ENCODE measurements at places on chromosomes 6 and 20.

GRCh38 chr20:10758446-10758845, 84.6 kb upstream of the JAG1 start:
- peak; percentile 2 for DNase-seq

- DNase-seq: no peak
Measured at GRCh38 chr6:13116155-13116554, 212.2 kb downstream of the TBC1D7 start.

DNA sequence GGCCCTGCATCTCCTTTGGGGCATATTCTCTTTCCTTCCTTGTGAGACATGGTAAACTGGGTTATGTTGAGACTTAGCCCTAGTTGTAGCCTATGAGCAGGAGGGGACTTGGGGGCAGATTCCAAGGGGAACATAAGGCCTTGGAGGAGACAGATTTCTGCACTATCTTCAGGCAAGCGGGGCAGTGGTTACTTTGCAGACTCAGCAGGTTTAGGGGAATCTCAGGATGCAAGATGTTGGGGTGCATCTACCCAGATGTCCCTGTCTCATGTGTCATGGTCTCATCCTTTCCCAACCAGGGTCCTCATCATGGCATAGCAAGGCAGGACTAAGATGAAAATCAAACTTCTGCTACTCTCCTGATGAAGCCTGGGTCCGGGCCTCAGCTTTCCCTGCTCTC, 58.6 kb upstream of the PTPRT start:
- DNase-seq: no peak

GRCh38 chr6:39228992-39229767, at the start of gene KCNK5:
Gene KCNK5, minus strand, starts transcription at chr6:39229475. Its CDS starts 364 bp downstream, at chr6:39229111.
- DNase-seq: peak; percentile 82

DNA sequence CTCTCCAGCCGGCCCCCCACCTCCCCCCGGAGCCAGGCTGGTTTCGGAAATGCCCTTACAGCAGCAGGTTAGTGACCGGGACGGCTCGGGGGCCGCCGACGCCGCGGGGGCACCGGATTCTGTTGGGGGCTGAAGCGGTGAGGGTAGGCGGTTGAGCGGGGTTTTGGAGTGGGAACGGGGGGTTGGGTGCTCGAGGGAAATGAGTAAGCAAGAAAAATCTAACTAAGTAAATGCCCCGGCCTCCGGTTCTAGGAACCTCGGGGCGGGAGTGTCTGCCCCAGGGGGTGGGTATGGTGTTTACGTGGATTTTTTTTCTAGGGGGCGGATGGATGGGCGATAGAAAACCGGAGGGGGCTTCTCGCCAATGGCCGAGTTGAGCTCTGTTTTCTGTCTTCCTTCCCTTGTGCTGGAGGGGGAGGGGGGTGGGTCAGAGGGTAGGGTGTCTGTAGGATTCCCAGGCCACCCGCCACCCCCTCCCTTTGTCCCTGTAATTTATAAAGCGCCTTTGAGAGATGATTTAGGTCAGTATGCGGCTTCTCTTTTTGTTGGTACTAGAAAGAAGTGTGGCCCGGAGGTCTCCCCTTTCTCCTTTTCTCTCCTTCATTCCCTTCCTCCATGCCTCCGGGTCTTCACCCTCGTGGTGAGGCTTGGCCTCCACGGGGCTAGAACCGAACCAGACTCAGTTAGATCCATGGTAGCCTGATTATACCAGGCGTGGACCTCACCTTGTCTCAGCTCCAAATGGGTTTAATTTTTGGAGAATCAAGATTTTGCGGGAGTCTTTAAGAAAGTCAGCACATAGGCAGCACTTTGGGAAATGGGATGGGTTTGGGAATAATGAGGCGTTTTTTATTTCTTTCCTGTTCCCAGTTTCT, 2.3 kb downstream of the E2F3 start:
- peak; percentile 48 for DNase-seq

- DNase-seq: no peak
Measured at GRCh38 chr6:113842165-113842564, 15.0 kb upstream of the MARCKS start.

DNA sequence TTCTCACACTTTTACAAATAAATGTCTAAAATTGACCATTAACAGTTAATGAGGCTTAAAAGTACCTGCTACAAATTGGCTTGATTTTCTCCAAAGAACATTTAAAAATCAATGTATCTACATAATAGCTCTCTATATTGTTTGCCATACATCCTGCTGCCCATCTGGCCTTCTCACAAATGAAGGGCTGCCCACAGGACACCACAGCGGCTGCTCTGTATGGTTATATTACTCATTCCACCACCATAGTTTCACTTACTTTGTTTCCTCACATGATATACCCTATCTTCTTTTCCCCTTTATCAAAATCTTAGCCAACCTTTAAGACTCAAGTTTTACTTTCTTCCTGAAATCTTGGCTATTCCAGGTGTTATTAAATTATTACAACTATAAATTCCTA, 407.7 kb upstream of the HTR1E start:
- DNase-seq: no peak

GRCh38 chr20:56955680-56956079, 310.8 kb downstream of the BMP7 start:
- DNase-seq: no peak

- no peak for DNase-seq
Measured at GRCh38 chr6:160133441-160134336, 12.1 kb downstream of the SLC22A1 start.

GRCh38 chr20:46057856-46058598, 29.0 kb downstream of the SLC12A5 start:
- no peak for DNase-seq

- no peak for DNase-seq
Measured at GRCh38 chr20:40442181-40442963, 246.7 kb downstream of the MAFB start.

DNA sequence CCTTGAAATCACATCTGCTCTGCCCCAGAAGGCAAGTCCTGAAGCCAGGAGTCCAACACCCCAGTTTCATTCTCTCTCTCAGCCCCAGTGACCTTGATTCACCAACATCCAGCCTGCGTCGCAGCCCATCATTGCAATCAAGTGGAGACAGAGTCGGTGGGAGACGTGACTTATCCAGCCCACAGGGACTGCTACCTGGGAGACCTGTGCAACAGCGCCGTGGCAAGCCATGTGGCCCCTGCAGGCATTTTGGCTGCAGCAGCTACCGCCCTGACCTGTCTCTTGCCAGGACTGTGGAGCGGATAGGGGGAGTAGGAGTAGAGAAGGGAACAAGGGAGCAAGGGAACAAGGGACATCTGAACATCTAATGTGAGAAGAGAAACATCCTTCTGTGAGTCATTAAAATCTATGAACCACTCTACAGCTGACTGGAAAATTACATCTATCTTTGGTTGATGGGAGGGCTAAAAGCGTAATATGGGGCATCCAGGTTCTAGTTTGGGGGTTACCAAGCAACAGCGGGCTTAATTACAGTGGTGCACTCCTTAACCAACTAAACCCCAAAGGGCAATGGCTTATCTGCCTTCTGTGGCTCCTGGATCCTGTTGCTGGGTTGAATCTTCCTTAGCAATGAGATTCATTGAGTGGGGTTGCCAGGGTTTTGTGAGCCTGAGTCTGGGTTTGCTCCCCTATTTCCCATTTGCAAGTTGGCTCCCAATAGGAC, 2.5 kb downstream of the LY6G6D start:
- DNase-seq: no peak

DNA sequence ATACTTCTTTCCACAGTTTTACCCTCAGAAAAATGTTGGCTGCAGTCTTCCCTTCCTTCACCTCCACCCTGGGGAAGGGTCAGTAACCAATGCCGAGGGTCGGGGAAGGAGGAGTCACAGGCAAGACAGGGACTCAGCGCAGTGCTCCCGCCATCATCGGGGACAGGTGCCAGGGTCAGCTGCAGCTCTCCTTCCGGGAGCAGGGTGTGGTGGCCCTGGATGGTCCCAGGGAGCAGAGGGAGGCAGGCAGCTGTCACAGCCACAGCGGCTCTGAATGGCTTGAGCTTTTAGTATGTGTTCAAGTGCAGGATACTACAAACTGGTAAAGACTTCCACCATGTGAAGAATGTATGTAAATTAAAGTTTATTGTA, 26.0 kb upstream of the PI16 start:
- DNase-seq: no peak

- no peak for DNase-seq
Measured at GRCh38 chr6:46849361-46849690, 56.1 kb downstream of the MEP1A start.

- no peak for DNase-seq
Measured at GRCh38 chr20:60469829-60470228, 511.6 kb downstream of the CDH26 start.

- DNase-seq: no peak
Measured at GRCh38 chr20:36173451-36173933, 19.0 kb downstream of the EPB41L1 start.

DNA sequence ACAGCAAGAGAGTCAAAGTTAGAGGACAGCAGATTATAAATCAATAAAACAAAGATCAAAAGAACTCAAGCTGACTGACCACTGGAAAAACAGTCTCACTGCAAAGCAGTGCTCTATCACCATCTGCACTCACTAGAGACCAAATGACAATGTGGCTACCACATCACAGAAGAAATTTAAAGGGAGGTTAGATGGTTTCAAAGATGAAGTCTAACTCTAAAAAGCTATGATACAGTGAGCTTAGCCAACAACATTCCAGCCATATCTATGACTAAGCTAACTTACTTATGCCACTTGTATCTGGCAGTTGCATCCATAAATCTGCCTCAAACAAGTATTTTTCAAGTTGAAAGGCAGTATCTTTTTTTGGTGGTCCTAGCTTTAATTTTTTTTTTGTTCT, 68.6 kb downstream of the ARHGAP18 start:
- DNase-seq: peak; percentile 81

GRCh38 chr6:63509652-63510352, 62.5 kb upstream of the LOC128125822 start:
- peak; percentile 48 for DNase-seq

DNA sequence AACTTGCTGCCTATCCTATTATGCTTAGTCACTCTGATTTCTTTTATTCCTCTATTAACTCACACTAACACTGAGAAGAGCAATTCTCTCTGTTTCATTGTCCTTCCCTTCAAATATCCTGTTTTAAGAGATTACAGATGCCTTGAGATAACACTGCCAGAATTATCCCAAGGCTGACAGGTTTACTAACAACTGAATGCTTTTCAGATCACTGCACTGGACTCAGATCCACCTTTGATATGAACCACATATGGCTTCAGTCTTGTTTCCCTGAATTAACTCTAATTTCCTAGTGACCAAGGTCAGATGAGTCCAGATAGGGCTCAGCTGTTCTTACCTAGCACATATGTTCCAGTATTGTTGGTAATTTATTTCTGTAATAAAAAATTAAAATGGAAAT, 633.1 kb downstream of the GRIK2 start:
- no peak for DNase-seq

- no peak for DNase-seq
Measured at GRCh38 chr6:152973916-152974315, 8.9 kb downstream of the FBXO5 start.

GRCh38 chr6:20600831-20601230, 66.6 kb downstream of the CDKAL1 start:
- no peak for DNase-seq

GRCh38 chr6:44135875-44136274, 8.5 kb downstream of the TMEM63B start:
- no peak for DNase-seq

- no peak for DNase-seq
Measured at GRCh38 chr6:48541649-48542048, 430.7 kb upstream of the PTCHD4 start.

GRCh38 chr20:38840053-38840893, 34.8 kb downstream of the PPP1R16B start:
- peak; percentile 86 for DNase-seq

DNA sequence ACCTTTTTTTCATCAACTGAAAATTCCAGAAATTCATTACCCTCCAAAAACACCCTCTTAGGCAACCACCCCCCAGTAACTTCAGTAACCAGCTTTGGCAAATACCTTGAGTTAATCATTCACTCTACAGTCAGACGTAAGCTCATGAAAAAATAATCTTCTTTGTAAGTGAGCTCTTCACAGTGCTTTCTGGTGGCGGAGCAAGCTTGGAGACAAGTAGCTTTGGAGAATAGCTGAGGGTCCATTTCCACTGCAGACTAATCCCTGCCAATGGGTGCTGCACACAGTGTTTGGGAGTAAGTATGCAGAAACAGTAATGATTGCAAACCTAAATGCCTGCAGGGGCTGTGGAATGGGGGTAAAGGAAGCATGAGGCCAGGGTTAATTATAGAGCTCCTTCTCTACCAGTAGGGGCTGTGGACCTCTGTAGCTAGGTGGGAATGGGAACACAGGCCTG, 56.8 kb upstream of the HINT3 start:
- no peak for DNase-seq

GRCh38 chr6:44234101-44235025, 11.0 kb downstream of the SLC29A1 start:
- DNase-seq: peak; percentile 81

- DNase-seq: no peak
Measured at GRCh38 chr6:114253431-114253830, 89.4 kb downstream of the HS3ST5 start.

GRCh38 chr6:147531321-147531720, 22.8 kb downstream of the SAMD5 start:
- DNase-seq: no peak

DNA sequence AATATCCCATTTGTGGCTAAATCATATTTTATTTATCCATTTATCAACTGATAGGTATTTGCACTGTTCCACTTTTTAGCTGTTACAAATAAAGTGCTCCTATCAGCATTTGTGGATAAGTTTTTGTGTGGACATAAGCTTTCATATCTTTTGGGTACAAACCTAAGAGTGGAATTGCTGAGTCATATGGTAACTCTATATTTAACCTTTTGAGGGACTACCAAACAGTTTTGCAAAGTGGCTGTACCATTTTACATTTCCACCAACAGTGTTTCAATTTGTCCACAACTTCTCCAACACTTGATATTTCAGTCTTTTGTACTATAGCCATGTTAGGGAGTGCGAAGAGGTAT, 23.6 kb upstream of the ECHDC1 start:
- peak; percentile 4 for DNase-seq

DNA sequence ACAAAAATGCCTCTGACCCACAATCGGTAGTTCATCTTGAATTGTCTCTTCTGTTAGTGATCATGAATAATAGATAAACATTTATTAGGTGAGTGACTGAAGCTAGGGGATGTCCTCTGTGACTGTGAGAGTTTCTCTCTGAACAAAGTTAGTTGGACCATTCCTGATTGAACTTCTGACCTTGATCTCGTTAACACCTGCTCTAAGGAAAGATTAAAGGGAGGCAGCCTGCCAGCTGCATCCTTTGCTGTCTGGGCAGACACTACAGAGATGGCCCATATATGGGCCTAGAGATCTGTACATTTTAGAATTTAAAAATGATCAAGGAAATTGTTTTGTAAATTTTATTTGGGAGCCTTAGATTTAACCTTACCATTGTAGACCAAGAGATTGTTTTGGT, 27.3 kb downstream of the MAPK14 start:
- no peak for DNase-seq

DNA sequence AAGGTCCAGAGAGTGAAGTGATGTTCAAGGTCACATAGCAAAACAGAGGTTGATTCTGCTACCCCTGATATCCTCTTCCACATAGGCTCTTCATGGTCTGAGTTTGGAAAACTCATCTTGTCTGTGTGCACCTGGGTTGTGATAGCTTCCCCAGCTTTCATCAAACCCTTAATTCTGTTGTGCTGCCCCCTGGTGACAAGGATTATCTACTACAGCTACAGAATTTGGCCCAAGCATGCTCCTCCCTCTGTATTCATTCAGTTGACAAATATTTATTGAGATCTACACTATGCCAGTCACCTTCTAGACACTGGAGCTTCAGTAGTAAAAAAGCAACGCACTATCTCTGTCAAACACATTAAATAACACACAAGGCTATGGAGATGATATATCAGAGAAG, 50.4 kb downstream of the SMPDL3A start:
- peak; percentile 17 for DNase-seq
